ENCODE measurements at places on chromosomes 11 and 22. TPM values are rescaled to one million over a fixed set of nuclear protein-coding genes. Genes with fewer than 3 reads are reported as not detected.

The MRGPRX3 gene
- total RNA-seq, result not detected

The STIP1 gene
- total RNA-seq, result 185 TPM

The JHY gene
- total RNA-seq, result 0.40 TPM

The BATF2 gene
- total RNA-seq, result 1.8 TPM

Data from epithelial cell of alveolus of lung (primary cell).